ENCODE measurements at places on chromosomes 2 and 18.

- DNase-seq, result no peak
Measured at GRCh38 chr2:69067866-69068265, 54.9 kb downstream of the ANTXR1 start.

DNA sequence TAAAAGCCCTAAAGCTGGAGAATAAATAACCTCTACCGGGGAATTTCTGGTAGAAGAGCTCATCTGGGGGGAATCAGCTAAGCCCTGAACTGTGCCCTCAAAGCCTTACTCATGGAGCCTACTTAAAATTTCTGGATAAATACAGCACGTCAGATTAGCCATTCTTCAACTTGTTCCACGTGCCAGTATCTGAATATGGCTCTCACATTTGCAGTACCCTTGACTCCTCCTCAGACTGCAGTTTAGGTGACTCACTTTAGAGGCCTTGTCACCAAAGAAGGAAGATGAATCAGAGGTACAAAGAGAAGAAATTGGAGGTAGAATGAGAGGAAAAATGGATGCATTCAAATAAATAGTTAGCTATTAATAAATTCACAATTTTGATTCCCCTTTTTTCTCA, 34.6 kb upstream of the POTEC start:
- no peak for DNase-seq

- DNase-seq, result no peak
Measured at GRCh38 chr18:13762690-13763439, 36.4 kb downstream of the RNMT start.

DNA sequence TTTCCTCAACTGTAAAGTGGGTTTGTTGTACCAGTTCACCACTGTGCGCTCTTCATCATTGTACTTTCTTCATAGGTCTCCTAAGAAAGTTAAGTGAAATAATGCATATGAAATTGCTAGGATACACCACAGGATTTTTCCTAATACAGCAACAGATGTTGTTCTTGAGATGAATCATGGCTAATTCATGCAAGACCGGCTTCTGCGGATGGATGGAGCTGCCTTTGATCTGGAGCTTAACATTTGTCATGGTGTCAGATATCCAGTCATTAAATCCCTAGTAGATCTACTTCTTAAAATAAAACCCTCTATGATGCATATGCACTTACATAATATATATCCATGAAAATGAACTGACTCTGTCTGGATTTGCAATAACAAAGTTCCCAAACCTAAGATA, 114.1 kb downstream of the COL6A3 start:
- no peak for DNase-seq

GRCh38 chr2:201228271-201228911, 31.9 kb upstream of the CASP8 start:
- peak; percentile 41 for DNase-seq

GRCh38 chr2:174836377-174836994, 72.2 kb upstream of the CHRNA1 start:
- no peak for DNase-seq

GRCh38 chr18:24704946-24705630, 244.7 kb downstream of the HRH4 start:
- DNase-seq, result no peak

- no peak for DNase-seq
Measured at GRCh38 chr2:96528700-96529375, 7.7 kb upstream of the ARID5A start.

- no peak for DNase-seq
Measured at GRCh38 chr18:10157706-10158105, 243.9 kb downstream of the VAPA start.

GRCh38 chr2:28454016-28454930, 41.6 kb upstream of the PLB1 start:
- no peak for DNase-seq

DNA sequence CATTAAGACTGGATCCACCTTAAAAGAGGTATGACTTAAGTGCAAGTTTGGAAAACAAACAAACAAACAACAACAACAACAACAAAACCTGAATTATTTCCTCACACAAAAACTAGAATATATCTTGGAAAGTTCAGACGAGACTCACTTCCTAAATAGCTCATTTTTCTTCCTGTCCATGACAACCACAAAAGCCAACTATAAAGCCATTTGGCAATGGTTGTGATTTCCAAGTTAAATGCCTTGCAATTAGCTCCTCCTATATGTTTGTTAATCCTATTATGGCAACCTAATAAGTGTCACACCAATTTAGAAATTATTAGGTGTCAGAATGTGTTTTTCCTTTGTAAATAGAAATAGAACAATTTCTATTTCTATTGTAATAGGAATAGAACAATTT, 91.6 kb upstream of the ARL5A start:
- DNase-seq, result no peak

DNA sequence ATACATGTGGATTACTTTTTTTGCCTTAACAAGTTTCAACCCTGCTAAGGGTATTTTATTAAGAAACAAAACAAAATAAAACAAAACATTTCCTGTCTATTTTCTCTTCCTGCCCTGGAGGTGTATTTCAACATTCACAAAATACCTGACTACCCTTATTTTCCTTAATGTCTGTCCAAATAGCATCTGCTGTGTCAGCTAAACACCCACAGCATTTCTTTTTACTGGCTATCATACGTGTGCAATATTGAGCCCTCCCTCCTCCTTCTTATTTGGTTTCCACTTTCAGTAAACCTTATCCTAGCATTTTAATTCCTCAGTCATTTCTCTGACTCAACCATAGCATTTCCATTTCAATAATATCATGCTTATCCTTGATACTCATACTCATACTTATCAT, 1420.0 kb upstream of the ZEB2 start:
- no peak for DNase-seq

- DNase-seq, result no peak
Measured at GRCh38 chr2:155393406-155393805, 694.9 kb downstream of the KCNJ3 start.

GRCh38 chr2:240426845-240427721, 8.4 kb upstream of the GPC1 start:
- DNase-seq, result no peak

- no peak for DNase-seq
Measured at GRCh38 chr2:86074256-86074655, 31.4 kb downstream of the POLR1A start.

GRCh38 chr2:72330652-72331051, 183.0 kb upstream of the CYP26B1 start:
- DNase-seq, result no peak

GRCh38 chr2:182767578-182767977, 51.5 kb downstream of the DNAJC10 start:
- DNase-seq, result no peak

GRCh38 chr2:20170704-20171250, 54.2 kb downstream of the SDC1 start:
- DNase-seq, result no peak

GRCh38 chr2:27954771-27955383, 64.3 kb downstream of the BABAM2 start:
- peak; percentile 62 for DNase-seq

DNA sequence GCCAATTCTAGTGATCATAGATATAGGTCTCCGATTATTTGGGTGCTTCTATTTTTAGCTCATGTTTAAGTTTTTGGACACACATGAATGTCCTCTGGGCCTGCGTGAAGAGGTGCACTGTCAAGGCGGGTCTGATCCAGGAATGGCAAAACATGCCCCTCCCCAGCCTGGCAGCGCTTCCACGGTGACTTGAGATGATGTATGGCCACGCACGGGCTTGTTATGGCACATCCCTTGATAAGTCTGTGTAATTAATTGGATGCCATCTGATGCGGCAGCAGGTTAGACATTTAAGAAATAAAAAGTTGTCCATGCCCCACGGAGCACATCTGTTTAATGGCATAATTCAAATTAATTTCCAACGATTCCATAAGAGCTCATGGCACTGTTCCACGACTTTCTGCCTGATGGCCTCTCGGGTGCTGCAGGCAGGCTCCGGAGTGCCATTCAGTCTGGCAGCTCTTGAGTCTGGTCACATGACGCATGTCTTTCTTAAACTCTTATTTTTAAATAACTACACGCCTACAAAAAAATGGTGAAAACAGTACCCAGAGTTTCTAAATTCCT, 151.4 kb downstream of the ACKR3 start:
- DNase-seq, result no peak

Data from CD4-positive, alpha-beta T cell treated with Interleukin-15 for 4 hours (primary cell).